ENCODE measurements at places on chromosomes 1 and 21.

- no peak for DNase-seq
Measured at GRCh38 chr1:10399444-10399941, 629 bp downstream of the PGD start.

DNA sequence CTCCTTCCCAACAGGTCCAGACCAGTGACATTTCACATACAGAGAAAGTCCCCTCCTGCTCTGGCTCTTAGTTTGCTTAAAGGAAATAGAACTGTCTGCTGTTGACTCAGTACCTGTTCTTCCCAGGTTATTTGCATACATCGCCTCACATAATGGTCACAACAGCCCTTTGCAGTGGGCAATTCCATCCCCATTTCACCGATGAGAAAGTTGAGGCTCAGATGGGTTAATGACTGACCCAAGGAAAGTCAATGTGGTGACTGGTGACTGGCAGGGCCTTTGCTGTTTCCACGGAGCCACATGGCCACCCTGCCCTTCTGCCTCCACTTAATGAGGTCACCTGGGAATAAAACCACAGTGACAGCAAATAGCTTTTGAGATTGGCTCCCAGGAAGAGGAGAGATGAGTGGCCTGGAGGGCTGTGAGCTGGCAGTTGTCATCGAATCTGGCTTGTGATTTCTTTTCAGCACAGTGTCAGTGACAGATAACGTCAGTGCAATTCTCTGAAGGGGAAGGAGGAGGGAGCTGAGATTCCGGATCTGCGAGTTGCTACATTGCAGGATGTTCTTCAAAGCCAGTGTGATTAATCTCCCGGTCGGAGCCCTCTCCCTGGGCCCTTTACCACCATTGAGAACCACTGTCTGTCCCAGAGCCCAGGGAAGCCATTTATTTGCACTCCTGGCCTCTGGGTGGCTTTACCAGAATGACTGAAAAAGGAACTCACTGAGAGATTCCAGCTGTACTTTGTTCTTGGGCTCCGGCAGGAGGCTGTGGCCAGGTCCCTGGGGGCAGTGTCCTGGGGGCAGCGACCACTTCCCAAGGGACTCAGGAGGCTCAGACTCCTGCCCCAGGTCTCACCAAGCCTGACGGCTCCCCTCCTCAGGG is 117.2 kb downstream of the CNIH3 start:
- no peak for DNase-seq

GRCh38 chr1:36805979-36806640 is 228.2 kb downstream of the GRIK3 start:
- DNase-seq = no peak

GRCh38 chr1:12764016-12764415 is 9.5 kb upstream of the PRAMEF12 start:
- DNase-seq = no peak

GRCh38 chr1:14873677-14874076 is 275.2 kb downstream of the KAZN start:
- no peak for DNase-seq

GRCh38 chr1:204836856-204837255 is 33.8 kb upstream of the NFASC start:
- no peak for DNase-seq

Measured in activated T-cell treated with anti-CD3 and anti-CD28 coated beads for 1 hour (primary cell).